ENCODE measurements at places on chromosomes 6 and 20. TPM values are rescaled to one million over a fixed set of nuclear protein-coding genes. Genes with fewer than 3 reads are reported as not detected.
A peak's percentile ranks its signal among the peaks of the same experiment; 100 is the strongest.

GRCh38 chr20:57509665-57510237 is 15.2 kb downstream of the CTCFL start:
- DNase-seq, result no peak

BNIP5 gene
- total RNA-seq, result not detected

GRCh38 chr6:11053307-11053706 is 9.2 kb upstream of the ELOVL2 start:
- no peak for DNase-seq

MDFI gene
- 11.7 TPM for total RNA-seq

CST5 gene
- total RNA-seq, result not detected

DNA sequence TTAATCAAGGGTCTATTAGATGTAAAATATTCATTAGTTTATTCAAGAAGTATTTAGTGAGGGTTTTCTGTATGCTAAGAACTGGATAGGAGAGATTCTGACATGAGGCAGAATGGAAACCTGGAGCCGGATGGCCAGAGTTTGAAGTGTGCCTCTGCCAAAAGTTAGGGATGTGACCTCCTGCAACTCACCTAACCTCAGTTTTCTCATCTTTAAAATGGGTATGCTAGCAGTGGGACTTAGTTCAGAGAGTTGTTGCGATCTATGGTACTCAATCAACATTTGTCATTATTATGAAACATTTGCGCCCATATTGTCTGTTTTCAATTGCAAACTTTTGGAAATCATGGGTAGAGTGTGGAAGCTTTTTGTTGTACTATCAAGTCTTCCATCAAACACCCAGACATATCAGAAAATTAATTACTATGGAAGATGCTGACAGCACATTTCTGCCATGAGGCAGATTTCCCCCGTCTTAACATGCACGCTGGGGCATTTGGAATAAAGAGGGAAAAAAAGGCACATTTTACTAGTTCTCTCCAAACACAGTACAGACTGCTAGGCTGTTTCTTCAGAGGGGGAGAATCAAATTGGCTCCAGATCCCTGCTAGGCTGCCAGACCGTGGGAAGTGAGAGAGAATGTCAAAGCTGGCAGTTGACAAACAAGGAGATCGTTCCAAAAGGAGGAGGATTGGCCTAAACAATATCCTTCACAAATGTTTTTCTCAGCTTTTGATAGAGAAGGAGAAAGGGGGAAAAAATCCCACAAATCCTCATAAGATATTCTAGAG is 205.3 kb upstream of the TSHZ2 start:
- peak; percentile 4 for DNase-seq

ZNF165 gene
- 0.62 TPM for total RNA-seq

GRCh38 chr6:11632795-11633511 is 95.4 kb downstream of the TMEM170B start:
- no peak for DNase-seq

DNA sequence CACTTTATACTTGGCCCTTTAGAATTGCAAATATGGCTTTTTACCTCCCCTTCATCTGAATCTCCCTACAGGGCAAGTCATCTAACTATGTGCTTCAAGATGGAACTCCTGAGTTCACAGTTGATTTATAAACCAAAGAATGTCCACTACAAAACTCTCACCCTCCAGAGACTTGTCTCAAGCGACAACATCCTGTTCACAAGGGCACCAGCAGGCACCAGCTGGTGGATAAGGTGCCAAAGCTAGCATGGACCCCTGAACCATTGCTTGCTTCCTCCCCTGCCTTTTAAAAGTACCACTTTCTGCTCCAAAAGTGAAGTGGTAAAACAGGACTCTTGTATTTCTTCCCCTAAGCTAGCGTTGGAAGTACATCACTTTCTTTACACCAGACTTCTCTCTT is 154.5 kb downstream of the LPA start:
- no peak for DNase-seq

FOXS1 gene
- total RNA-seq, result 0.78 TPM

- DNase-seq, result no peak
Measured at GRCh38 chr20:42572320-42573016, 617.2 kb downstream of the PTPRT start.

ENPP5 gene
- total RNA-seq, result 4.7 TPM

DNA sequence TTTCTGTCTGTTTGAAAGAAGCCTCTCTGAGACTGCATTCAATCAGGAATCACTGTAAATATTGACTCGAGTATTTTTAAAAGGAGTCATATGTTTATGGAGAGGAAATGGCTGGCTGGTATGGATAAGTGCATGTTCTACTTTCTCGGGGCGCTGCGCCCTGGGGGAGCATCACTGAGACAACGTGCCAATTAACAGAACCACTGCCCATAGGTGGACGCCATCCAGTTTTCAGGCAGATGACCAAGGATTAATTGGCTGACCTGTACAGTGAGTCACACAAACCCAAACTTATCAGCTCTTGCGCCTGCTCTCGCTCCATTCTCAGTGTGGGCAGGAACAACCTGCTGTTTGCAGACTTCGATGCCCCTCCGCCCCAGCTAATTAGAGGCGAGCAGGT is 571.2 kb downstream of the QKI start:
- DNase-seq, result no peak

DNA sequence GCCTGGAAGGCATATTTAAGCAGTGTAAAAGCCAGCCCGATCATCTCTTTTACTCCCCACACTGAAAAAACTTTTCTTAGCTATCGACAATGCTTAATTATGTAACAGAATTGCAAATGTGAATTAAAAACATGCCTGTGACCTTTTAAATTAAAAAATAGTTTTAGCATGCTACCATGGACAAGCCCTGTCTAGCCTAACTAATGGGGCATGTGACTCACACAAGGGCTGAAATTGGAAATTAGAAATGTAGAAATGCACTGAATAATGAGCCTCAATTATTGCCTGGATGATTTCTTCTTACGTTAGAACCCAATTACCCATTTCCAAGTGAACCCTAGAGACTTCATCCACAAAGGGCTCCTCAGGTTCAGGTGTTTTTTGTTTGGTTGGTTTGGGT is 82.7 kb downstream of the SIM1 start:
- no peak for DNase-seq

GRCh38 chr6:6696867-6697531 is 108.5 kb downstream of the LY86 start:
- DNase-seq, result no peak

DNA sequence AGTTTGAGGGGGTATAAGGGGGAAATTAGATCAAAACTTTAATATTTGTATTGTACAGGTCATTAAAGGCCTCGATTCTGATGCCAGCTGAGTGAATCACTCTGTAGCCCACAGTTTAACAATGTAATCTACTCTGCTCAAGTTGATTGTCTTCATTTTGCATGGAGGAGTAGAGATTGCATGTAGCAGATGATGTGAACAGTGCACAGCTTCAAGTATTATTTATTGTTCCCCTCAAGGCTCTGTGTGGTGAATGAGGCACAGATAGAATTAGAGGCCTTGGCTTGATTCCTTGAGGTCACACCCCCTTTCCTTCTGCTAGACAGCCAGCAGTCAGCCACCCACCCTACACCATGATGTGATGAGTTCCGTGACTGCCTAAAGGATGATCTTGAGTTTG is 38.1 kb downstream of the TXLNB start:
- DNase-seq, result no peak

DNA sequence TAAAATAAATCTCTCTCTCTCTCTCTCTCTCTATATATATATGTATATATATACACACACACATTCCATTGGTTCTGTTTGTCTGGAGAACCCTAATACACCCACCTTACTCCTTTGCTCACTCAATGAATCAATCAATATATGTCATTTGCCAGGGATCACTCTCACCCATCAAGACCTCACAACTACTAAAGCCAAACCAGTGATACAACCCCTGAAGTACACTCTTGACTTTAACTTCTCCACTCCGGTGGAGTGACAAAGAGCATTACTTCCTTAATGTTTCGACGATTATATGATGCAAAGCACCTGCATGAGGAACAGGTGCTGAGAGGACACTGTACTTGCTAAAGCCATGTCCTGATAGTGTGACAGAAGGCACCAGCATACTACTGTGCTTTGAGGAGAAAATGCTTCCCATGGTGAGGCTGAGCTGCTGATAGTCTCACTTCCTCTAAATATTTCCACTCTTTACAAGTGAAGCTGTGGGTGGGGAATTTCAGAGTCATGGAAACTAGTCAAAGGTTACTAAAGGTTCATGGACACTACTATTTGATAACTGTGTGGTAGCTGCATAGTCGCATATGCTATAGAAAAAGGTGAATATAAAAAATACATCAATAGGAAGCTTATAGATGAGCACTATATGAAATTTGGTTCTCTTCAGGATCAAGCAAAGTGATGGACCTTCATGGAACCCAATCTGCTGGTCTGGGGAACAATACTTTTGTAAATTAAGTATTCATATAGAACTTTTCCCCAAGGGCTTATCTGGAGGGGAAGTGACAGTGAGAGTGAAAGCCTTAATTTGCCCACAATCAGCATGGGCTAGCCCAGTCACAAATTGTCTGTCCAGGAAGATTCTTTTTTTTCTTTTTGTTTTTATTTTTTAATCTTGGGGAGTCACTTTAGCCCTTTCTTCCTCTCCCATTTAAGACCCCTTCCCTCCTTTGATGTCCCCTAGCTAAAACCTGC is 141.9 kb upstream of the NEDD9 start:
- no peak for DNase-seq

DNA sequence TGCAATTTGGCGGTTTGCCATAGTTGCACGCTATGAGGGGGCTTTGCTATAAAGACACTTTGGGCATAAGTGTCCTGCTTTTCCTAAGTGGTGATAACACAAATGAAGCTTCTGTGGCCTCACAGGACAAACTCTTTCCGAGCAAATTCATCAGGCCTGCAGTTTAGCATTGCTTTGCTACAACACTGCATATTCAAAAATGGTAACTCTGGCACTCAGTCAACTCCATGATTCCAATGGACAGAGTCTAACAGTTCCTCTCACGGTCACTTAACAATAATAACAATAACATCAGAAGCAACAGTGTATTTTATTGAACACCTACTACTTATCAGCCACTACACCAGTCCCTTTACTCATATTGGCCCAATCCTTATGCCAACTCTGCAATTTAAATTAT is 222.5 kb downstream of the FRK start:
- no peak for DNase-seq

Measured in occipital lobe (tissue), 3 donors.